NCI-H1436 (cell line): ENCODE measurements at places on chromosomes 5 and 9.

GRCh38 chr5:100694100-100694499 is 158.9 kb downstream of the FAM174A start:
- no peak for DNase-seq

- DNase-seq, result peak; percentile 59
These were observed 175.1 kb upstream of the MAP1B start for GRCh38 chr5:71932131-71932654.

- no peak for DNase-seq
These were observed 102.3 kb upstream of the ADAMTSL1 start for GRCh38 chr9:18371621-18372020.

DNA sequence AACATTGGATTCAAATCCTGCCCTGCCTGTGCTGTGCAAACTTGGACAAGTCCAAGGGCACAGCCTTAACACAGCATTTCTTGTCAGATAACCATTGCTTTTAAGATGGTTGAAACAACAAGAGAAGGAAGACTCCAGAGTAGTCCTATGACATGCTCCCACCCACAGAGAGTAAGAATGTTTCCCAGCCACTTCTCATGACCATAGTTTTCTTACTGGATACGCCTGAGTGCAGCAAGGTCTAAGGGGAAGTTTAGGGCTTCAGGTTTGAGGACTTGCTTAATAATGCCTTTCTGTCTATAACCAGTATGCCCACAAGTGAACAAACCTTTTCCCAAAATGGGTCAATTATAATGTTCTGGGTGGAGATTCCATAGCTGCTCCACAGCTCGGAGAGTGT is 126.4 kb downstream of the SLF1 start:
- no peak for DNase-seq

DNA sequence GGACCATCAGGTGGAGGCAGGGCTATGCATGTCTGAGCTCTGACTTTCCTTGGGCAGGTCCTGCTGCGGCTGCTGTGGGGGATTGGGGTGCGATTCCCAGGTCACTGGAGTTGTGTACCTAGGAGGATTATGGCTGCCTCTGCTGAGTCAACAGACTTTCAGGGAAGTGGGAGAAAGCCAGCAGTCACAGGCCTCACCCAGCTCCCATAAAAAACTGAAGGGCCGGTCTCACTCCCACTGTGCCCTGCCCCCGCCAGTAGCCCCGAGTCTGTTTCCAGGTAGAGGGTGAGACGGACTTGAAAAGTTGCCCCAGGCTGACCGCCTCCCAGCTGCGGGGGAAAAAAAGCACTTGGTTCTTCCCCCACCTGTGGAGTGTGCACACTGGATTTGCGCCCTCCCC is 76.7 kb downstream of the FAM170A start:
- DNase-seq, result no peak

DNA sequence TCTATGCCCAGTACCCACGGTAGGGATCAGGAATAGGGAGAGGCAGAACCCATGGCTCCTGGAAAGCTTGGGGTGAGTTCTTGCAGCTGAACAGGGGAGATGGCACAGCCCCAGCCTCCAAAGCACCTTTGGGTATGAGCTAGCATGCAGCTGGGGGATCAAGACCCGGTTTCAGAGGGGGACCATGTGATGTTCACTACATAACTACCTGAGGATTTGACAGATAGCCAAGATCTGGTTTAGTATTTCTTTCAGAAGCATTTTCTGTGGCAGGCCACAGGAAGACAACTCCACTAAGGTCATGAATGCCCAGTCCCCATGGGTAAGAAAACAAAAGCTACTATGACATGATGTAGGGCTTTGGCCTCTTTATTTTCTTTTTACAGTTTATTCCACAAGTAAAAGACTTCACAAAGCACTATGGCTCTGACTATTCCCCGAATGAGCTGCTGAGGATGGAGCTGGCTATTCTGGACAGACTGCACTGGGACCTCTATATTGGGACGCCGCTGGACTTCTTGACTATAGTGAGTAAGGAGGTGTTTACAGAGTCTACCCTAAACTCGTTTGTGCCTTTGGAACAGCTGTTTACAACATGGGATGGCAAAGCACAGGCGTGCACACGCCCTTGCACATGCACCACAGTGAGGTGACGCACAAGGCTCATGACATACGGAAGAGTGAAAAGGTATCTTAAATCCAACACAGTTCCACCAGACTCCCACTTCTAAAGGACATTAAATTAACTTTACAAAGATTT is 3.4 kb downstream of the CCNI2 start:
- no peak for DNase-seq

GRCh38 chr9:109953813-109954497 is 174.0 kb downstream of the PALM2AKAP2 start:
- no peak for DNase-seq

DNA sequence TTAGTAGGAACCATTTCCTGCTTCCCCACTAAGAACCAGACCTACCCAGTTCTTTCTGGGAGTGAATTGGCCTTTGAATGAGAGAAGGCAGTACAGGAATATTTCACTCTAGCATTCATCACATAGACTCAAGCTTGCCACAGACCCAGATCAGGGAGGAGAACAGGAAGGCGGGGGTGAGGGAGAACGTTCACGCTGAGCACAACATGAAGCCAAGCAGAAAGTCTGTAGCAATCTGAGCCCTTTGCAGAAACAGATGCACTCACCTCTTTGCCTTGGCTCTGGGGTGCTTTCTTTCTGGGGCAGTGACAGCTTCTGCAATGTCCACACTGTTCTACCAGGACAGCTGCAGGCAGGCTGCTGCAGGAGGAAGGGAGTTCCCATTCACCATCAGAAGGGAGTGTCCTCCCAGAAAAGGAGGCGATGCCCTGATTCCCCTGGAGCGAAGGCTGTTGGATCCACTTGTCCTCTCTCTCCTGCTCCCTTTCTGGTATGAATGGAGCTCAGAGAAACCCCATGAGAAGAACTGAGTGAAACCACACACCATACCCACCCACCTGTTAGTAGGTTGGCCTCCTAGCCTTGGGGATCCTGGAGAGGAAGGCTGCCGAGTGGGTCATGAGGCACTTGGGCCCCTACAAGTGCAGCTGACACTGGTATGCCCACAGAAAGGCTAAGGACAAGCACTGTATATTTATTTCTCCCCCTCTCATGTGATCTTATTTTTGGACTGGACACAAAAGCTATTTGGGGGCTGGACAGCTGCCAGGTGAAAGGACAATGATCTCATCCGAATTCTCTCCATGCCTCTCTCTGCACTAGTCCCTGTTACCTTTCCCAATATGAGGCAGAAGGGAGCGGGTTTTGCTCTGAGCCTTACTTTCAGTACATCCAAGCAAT is 11.7 kb upstream of the FGF1 start:
- DNase-seq, result no peak

GRCh38 chr5:100539519-100539918 is 4.3 kb downstream of the FAM174A start:
- DNase-seq, result no peak

DNA sequence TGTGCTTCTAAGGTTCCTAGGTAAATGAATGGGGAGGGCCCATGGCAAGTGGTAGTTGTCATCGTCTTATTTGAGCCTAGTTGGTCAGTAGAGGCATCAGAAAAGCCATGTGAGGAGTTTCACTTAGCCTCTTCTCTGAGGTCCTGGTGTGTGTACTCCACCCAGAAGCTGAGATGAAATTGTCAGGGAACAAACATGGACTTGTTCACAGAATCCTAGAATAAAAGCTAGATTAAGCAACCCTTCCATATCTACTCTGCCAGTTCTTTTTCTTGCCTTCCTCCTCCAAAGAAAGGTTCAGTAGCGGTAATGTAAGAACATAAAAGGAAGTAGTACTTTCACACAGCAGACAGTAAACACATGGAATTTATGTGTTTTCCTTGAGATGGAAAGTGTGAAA is 70.4 kb downstream of the ARHGAP26 start:
- DNase-seq, result no peak

GRCh38 chr9:134552349-134552990 is 89.1 kb upstream of the COL5A1 start:
- no peak for DNase-seq

DNA sequence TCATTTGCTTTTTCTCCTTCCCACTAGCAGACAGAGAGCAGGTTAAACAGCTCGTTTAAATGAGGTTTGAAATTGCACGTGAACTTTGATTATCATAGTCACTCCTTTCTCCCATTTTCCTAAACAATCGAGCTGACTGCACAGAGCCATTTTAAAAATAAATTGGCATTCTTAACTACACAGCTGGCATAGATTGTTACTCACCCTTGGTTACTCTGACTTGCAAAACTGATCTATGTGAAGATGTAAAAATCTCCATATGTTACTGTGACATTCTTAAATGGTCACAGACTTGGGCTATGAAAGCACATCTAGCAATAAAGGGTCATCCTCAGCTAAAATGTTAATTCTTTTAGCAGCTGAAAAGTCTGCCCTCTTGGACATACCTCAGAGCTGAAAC is 368.5 kb downstream of the DTWD2 start:
- no peak for DNase-seq

DNA sequence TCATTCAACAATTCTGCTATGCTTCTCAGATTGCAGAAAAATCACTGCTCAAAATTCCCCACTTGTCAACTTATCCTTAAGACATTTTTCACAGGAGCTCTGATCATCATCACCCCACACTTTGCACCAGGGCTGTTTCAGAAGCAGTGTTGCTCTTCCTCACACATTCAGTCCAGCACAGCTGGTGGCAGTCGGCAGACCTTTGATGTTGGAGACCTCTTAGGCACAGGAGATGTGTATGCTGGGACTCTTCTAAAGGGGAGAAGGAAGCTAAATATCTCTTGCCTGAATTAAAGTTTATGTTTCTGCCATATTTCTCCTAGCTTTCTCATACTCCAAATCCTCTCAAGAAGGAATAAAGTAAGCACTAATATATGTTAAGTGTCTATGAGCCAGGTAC is 44.8 kb upstream of the SSBP2 start:
- no peak for DNase-seq

- DNase-seq, result no peak
These were observed 104.7 kb upstream of the PRRC1 start for GRCh38 chr5:127412698-127413097.
